AML-193 (cell line): ENCODE measurements at places on chromosomes 12 and 14.

GRCh38 chr14:99540196-99541032 is 59.2 kb downstream of the CCNK start:
- no peak for DNase-seq

GRCh38 chr12:3421191-3421978 is 69.6 kb upstream of the PRMT8 start:
- no peak for DNase-seq

DNA sequence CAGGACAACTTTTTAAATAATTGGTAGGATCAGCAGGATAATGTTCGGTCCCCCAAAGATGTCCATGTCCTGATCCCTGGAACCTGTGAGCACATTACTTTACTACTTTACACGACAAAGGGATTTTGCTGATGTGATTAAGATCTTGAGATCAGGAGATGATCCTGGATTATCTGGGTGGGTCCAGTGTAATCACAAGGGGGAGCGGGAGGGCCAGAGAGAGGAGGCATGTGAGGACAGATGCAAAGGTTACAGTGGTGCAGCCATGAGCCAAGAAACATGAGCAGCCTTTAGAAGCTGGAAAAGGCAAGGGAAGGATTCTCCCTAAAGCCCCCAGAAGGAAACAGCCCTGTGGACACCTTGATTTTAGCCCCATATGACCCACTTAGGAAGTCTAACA is 33.1 kb downstream of the KCNK10 start:
- DNase-seq: no peak

GRCh38 chr12:112482733-112483132 is 64.0 kb downstream of the PTPN11 start:
- no peak for DNase-seq

- DNase-seq: no peak
These were observed 13.9 kb downstream of the PELI2 start for GRCh38 chr14:56131865-56132833.

GRCh38 chr14:97218691-97219430 is 421.7 kb downstream of the VRK1 start:
- DNase-seq: no peak

- no peak for DNase-seq
These were observed 454.4 kb downstream of the FUT8 start for GRCh38 chr14:65866886-65867285.

- no peak for DNase-seq
These were observed at the start of gene CEP170B for GRCh38 chr14:104865081-104865630. TSS of gene CEP170B (plus strand) at chr14:104865268. CDS start at chr14:104868451, 3,183 bp downstream.

DNA sequence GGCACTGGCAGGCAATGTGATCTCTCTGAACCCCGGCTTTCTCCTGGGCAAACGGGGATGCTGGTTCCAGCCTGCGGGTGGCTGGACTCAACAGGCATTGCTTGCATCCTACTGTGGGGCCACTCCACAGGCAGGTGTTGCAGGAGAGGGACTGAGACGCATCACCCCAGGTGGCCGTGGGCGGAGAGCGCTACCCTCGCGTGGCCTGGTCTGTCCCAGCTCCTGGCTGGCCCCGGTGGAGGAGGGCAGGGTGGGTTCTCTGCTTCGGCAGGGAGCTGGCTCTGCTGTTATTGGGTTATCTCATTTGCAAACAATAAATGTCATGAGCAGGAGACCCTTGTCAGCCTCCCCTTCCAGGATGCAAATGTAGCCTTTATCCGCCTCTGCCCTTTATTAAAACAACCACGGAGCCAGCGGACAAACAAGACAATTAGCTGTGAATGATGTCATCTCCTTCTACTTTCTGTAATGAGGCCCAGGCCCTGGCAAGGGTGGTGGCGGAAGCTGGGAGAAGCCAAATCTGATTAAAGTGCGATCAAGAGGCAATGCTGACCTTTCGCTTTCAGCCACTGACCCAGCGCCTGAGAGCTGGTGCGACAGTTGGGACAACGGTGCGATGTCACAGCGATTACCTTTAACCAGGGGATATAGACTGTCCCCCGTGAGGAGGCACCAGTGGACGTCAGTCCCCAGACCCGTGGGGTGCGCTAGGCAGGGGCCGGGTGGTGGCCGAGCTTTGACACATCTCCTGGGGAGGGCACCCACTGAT is 161.8 kb downstream of the KIF26A start:
- no peak for DNase-seq

DNA sequence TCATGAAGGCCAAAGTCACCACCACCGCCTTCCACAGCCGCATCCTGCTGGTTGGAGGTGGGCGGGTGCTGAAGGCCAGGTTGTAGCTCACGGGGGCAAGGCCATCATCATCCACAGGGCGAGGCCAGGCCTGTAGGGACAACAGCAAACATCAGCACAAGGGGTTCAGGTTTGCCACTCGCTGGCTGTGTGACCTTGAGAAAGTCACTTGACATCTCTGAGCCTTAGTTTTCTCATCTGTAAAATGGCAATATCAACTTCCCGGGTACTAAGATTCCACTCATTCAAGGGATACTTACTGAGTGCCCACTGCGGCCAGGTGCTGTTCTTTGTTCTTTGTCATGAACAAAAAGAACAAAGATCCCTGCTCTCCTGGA is 6.1 kb downstream of the ABCB9 start:
- DNase-seq: no peak

GRCh38 chr12:78403681-78404080 is 460.9 kb upstream of the SYT1 start:
- DNase-seq: no peak

- no peak for DNase-seq
These were observed 394.0 kb upstream of the SYT1 start for GRCh38 chr12:78470354-78471195.

DNA sequence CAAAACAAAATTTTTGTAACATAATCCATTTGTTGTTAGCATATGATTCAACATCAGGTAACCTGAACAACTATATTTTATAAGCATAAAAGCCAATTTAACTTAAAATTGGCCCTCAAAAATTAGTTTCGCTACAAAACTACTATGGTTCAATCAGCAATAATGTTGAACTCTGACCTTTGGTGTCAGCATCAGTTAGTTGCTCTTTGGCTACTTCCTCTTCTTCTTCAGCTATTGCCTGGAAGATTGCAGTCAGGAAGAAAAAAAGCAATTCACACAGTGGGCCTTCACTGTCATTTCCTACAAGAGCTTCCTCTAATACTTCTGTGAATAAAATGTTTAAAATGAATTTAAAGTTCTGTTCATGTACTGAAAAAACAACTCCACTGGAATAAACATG is 78.2 kb upstream of the CFL2 start:
- peak; percentile 57 for DNase-seq

- no peak for DNase-seq
These were observed 109.0 kb downstream of the APAF1 start for GRCh38 chr12:98754095-98754494.

GRCh38 chr14:61704554-61704953 is 9.2 kb downstream of the HIF1A start:
- no peak for DNase-seq

GRCh38 chr14:86990396-86990795 is 1002.6 kb downstream of the GALC start:
- no peak for DNase-seq

GRCh38 chr12:48185181-48185919 is 1.9 kb downstream of the CCDC184 start:
- DNase-seq: no peak

GRCh38 chr14:91957876-91958313 is 10.4 kb upstream of the FBLN5 start:
- no peak for DNase-seq

DNA sequence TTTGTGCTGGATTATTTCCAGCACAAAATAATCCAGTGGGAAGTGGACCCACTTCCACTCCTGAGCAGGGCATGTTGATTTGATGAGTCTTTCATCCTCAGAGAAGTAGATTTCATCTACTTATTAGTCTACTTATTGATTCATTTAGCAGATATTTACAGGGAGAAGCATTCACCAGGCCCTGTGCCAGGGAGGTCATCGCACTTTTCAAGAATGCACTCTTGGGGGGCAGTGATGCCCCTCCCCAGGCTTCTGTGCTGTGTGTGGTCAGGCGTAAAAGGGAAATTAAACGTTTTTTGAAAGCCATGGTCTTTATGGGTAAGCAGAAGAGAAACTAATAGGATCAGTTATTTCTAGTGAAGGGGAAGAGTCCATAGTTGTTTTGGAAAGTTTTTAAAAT is 610.7 kb upstream of the TMEM132C start:
- DNase-seq: no peak

GRCh38 chr12:47577206-47577989 is 128.4 kb downstream of the RPAP3 start:
- DNase-seq: no peak

DNA sequence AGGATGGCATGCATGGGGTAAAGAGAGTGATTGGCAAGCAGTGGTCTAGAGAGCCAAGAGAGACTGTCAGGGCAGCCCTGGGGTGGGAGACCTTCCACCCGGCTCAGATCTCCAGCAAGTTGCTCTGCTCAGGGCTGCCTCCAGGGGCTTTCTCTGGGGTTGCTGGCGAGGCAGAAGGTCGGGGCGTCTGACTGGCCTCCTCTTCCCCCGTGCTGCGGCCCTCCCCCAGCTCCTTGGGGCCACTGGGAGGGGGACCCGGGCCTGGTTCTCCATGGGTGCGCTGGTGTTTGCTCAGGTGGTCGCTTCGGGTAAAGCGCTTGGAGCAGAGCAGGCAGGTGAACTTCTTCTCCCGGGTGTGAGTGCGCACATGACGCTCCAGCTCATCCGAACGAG is 6.6 kb upstream of the AAAS start:
- DNase-seq: no peak

- no peak for DNase-seq
These were observed 40.6 kb downstream of the SSH1 start for GRCh38 chr12:108816652-108817335.

DNA sequence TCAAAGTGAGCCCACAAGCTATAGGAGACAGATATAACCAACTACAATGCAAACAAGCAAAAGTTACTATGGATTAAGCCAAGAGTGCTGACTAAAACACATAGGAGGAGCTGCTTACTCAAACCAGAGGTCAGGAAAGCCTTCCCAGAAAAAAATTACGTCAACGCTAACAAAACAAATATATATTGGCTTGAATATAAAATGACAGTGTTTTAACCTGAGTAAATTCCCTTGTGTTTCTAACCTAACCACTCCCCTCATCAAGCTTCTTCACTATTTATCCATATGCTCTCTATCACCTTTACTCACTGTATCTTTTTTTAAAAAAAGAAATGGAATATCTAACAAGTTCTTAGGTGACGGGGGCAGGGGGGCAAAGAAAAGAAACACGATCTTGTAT is 115.9 kb downstream of the MED13L start:
- no peak for DNase-seq

GRCh38 chr12:53980802-53981496 is 4.0 kb upstream of the HOXC10 start:
- no peak for DNase-seq

DNA sequence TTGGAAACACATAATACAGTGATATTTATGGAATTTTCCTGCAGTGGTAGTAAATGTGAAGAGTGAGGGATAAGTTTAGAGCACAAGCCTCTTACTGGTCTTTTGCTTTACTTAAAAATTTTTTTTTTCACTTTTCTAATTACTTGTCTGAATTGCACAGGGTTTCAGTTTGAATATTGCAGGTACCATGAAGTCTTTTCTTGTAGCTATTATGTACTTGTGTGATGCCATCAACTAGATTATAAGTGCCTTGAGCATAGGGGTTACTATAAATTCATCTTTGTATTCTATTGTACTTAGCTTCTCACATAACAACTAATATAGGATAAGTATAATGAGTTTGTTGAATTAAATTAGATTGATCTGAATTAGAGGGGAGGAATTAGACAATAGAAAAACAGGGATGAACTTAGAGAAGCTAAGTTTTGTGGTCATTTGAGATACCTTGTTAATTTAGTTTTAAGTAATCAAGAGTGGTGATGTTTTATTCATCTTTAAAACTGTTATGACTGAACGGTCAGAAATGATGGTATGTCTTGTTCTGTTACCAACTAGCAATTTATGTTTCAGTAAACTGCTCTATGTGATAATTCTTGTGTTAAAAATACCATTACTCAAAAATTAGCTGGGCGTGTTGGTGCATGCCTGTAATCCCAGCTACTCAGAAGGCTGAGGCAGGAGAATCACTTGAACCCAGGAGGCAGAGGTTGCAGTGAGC is 42.1 kb downstream of the CCDC91 start:
- DNase-seq: no peak

GRCh38 chr12:43054085-43054484 is 464.5 kb upstream of the PRICKLE1 start:
- no peak for DNase-seq

DNA sequence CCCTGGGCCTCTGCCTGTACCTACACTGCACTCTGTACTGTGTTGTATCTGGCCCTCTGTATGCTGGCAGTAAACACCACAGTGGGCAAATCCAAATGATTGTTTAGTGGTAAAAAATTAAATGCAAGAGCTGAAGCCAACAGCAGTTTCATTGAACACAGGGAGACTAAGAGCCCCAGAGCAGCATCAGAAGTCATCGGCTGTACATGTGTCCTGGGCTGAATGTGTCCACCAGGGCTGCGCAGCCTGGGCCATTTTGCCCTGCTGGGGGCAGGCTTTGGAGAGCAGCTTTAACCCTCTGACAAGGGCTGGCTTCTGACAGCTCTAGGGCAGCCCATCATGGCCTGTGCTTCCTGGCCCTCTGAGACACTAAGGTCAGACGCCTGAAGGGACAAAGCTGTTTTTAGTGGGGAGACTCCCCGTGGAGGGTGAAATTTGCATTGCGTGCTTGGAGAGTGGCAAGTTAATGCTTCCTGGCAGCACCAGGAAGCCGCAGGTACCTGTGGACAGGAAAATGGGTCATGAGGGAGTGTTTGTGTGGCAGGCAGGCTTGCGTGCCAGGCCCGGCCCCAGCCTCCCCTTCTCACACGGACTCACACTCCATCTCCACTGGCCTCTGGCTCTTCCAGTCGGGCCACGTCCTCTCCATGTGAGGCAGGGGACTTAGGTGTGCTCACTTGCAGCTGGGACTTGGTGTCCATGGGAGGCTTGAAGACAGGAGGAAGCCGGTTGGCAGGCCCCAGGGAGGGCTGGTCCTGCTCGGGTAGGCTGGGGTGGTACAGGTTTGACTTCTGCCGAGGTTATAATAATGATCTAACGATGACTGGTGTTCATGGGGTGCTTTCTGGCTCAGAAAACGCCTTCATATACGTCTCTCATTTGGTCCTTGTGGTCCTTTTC is 150.1 kb downstream of the TSPAN9 start:
- DNase-seq: no peak

DNA sequence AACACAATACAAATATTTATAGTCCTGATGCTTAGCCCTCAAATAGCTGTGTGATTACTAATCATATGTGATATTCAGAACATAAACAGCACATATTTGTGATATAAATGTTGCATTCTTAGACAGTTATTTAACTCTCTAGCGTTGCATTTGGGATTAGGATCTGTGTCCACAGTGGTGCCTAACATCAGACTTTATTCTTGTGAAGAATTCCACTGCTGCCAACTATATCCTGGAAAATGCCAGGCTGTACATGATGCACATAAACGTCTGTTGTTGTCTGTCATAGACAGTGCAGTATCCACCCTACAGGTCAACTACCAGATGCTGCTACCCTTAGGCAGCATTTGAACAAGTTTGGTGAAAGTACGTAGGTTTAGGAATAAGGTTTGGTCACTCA is 39.0 kb downstream of the SLC38A4 start:
- DNase-seq: no peak

GRCh38 chr14:104309657-104310369 is 171.4 kb downstream of the KIF26A start:
- DNase-seq: no peak
